Stomach (tissue), 19 donors: ENCODE measurements at places on chromosomes 13 and 19. TPM values are rescaled to one million over a fixed set of nuclear protein-coding genes. Genes with fewer than 3 reads are reported as not detected.

The CBY2 gene
- total RNA-seq, result not detected

The PRRG2 gene
- not detected for total RNA-seq

The ADGRE2 gene
- 2.3 TPM for total RNA-seq

The SRRM5 gene
- not detected for total RNA-seq

The OR7A5 gene
- total RNA-seq, result not detected

The CYSLTR2 gene
- not detected for total RNA-seq

The REX1BD gene
- 288 TPM for total RNA-seq

The UBE2L5 gene
- not detected for total RNA-seq

The ZNF541 gene
- total RNA-seq, result 0.18 TPM

- peak; percentile 63 for DNase-seq
These were observed 513 bp downstream of the MIER2 start for GRCh38 chr19:343941-344624.

GRCh38 chr19:7853770-7854128 lies 20.4 kb downstream of the PRR36 start:
- no peak for DNase-seq

DNA sequence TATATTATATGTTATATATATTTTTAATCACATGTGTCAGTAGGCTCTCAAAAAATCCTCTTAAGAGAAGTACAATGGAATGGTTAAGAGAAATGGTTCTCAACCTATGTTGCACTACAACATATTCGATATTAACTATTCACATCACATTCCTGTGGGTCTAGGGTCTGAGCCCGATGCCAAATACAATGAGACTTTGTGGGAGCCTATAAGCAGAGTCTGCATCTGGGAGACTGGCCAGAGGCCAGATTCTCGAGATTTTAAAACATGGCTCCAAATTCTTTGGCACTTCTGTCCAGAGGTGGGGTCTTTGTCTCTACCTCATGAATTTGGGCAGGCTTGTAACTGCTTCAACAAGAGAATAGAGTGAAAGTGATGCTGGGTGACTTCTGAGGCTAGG lies 79.4 kb upstream of the NBEA start:
- DNase-seq, result no peak

DNA sequence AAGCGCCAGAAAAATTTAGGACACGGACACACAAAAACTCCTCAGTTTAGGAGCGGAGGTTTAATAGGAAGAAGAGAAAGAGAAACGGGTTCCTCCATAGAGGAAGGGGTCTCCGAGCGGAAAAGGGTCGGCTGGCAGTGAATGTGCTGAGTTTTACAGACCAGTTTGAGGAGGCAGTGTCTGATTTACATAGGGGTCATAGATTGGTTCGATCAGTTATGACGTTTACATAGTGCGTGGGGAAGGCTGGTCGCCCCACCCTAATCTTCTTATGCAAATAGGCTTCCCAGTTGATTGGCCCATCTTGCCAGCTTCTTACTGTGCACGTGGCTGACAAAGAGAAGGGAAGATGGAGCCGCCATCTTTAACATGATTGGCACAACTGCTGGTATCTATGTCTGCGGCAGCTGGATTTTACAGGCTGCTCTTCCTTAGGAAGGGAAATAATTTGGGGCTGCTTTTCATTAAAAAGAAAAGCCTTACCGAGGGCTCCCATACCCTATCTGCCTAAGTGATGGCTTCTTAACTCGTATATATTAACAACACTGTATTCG lies 1.2 kb upstream of the ZNF225 start:
- peak; percentile 57 for DNase-seq

GRCh38 chr13:46968450-46968849 lies 71.6 kb upstream of the HTR2A start:
- DNase-seq, result no peak

DNA sequence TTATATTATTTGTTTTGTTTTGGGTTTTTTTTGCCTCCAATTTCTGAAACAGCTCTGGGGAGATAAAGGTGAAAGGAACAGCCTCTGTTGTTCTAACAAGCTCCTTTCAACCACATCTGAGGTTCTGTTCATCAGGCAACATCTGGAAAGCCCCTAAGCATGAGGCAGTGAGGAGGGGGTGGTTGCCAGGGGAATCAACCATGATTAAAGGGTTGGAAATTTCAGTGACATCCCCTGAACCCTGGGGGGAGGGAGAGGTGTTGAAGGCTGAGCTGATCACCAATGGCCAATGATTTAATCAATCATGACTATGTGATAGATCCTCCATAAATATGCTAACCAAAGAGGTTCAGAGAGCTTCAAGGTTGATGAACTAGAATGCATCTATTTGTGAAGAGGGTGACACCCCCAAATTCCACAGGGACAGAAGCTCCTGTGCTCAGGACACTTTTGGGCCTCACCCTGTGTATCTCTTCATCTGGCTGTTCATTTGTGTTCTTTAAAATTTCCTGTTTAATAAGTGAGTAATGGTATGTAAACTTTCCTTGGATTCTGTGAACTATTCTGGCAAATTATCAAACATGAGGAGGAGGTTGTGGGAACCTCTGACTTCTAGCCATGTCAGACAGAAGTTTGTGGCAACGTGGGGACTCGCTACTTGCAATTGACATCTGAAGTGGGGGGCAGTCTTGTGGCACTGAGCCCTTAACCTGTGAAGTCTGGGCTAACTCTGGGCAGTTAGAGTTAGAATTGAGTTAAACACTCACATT lies 221.3 kb downstream of the NHLRC3 start:
- no peak for DNase-seq

- no peak for DNase-seq
These were observed 51.4 kb downstream of the VWA8 start for GRCh38 chr13:41909506-41909905.

DNA sequence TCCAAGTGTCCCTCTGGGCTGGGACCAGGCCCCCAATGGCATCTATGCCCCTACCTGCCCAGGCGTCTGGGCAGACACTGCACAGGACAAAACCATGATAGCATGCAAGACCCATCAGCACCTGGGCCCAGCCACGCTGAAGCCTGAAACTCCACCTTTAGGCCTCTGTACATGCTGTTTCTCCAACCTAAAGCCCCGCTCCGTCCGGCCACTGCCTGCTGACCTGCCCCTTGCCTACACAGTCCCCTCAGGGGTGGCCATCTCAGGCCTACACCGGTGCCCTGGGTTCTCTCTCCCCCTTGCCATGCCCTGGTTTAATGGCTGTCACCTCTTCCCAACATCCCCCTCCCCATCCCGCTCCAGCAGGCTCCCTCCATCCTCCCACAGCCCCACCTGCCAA lies 15.3 kb downstream of the GJA3 start:
- no peak for DNase-seq

- DNase-seq, result no peak
These were observed 67.5 kb downstream of the COL4A1 start for GRCh38 chr13:110239280-110240125.

DNA sequence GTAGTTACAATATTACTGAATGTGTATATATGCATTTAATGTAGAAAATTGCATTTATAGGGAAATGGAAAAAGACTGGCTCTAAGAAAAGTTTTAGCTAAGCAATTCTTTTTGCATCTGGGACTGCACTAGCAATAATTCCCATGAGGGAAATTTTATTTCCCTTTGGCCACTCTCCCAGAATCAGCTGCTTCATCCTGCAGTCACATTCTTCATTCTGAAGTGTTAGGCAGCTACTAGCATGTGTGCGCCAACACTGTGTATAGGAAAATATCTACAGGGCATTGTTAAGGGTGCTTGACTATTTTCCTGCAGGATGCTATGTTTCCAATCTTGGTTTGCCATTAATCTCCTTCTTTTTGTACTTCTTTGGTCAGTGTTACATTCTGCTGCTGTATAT lies 312.8 kb upstream of the PCDH20 start:
- DNase-seq, result no peak

DNA sequence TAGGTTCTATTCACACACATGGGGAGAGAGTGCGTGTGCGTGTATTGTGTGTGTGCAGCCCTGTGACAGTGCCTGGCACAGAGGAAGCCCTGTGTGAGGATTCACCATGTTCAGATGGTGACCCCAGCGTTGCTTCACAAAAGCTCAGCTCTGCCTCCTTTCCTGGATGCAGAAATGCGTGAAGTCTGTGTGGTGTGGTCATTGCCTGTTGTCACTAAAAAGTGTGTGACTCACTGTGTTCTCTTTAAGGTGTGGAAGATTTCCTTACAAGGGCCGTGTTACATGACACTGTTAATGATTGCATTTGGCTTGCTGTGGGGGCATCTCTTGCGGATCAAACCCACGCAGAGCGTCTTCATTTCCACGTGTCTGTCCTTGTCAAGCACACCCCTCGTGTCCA lies 19.5 kb upstream of the DCUN1D2 start:
- DNase-seq, result no peak

- no peak for DNase-seq
These were observed 6.0 kb upstream of the STK24 start for GRCh38 chr13:98582947-98583346.

DNA sequence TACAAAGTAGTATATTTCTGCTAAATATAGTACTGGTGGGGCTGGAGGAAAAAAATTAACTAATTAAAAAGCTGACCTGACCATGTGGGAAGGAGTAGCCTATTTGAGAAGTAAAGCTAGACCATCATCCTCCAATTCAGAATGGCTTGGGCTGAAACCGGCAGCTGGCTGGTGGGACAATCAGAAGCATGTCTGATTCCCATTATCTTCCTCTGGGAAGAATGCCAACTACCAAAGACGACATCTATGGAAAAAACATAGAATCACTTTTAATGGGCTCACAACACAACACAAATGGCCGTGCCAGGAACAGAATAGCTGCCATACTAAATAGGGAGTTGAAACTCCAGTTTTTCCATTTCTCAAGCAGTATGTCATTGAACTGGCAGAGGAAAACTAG lies 120.4 kb upstream of the FREM2 start:
- peak; percentile 28 for DNase-seq

- DNase-seq, result no peak
These were observed 1722.7 kb downstream of the SLITRK5 start for GRCh38 chr13:89393758-89394304.

GRCh38 chr19:50551715-50552187 lies 16.5 kb downstream of the LRRC4B start:
- no peak for DNase-seq

GRCh38 chr13:25762281-25762680 lies 289.5 kb downstream of the SHISA2 start:
- no peak for DNase-seq

DNA sequence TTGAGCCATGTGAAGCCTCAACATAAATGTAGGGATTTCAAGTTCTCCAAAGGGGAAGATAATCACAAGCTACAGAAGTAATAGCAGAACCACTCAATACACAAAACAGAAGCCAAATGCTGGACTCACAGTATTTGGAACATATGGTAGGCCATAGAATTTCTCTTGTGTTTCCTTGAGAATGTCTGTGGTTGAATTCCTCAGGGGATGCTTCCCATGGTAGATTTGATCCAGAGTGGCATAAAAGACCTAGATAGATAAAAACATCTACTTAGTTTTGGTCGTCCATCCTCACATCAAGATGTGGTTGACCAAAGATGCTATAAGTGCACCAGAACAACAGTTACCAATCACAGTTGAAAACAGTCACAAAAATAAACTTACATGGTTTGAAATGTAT lies 83.4 kb downstream of the MIPEP start:
- no peak for DNase-seq

GRCh38 chr13:97512732-97513131 lies 78.8 kb downstream of the RAP2A start:
- DNase-seq, result no peak

- peak; percentile 41 for DNase-seq
These were observed 17.5 kb upstream of the NWD1 start for GRCh38 chr19:16702123-16702522.
